ENCODE measurements at places on chromosomes 1 and 21.

DNA sequence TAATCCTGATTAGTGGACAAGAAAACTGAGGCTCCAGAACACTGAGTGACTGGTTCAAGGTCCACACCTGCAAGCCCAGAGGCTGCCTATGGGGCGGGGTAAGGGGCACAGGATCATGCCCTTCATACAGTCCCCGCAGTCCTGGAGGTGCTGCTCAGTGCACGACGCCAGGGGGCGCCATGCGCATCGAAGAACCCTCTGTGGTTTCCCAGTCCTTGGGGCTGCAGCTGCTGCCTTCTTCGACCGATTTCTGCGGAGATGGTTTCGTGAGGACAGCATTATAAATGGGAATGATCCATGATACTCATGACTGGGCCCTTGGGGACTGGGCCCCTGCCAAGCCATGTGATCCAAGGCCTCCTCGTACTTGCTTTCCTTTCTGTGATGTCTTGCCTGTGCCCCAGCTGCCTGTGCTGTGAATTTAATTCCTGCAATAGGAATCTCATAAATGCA lies 37.1 kb upstream of the ARHGEF10L start:
- DNase-seq: peak; percentile 76

DNA sequence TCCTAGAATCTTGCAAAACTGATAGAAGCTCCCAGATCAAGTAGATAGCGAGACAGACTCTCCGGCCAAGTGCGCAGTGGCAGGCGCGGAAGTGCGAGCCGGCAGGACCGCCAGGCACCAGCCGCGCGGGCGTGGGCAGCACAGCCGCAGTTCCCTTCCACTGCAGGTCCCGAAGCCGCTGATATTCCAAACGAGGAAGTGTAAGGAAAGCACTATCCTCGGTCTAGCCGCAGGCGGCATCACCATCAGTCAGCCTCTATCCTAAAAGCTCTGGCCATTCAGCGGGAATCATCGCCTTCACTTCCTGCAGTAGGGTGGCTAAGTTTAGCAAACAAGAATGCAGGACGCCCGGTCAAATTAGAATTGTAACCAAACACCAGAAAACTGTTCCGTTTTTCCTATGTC lies 710 bp downstream of the GLRX2 start:
- peak; percentile 44 for DNase-seq

- DNase-seq: no peak
Observed at GRCh38 chr1:162113419-162113818, 43.9 kb downstream of the NOS1AP start.

GRCh38 chr1:243411472-243411871 lies 155.6 kb downstream of the SDCCAG8 start:
- no peak for DNase-seq

GRCh38 chr1:51927029-51927428 lies 48.5 kb upstream of the NRDC start:
- DNase-seq: no peak

- DNase-seq: peak; percentile 35
Observed at GRCh38 chr1:107141491-107142126, 770 bp downstream of the NTNG1 start.

GRCh38 chr1:199856216-199856780 lies 171.2 kb upstream of the NR5A2 start:
- DNase-seq: no peak

GRCh38 chr21:26055010-26055409 lies 115.6 kb downstream of the APP start:
- DNase-seq: no peak

DNA sequence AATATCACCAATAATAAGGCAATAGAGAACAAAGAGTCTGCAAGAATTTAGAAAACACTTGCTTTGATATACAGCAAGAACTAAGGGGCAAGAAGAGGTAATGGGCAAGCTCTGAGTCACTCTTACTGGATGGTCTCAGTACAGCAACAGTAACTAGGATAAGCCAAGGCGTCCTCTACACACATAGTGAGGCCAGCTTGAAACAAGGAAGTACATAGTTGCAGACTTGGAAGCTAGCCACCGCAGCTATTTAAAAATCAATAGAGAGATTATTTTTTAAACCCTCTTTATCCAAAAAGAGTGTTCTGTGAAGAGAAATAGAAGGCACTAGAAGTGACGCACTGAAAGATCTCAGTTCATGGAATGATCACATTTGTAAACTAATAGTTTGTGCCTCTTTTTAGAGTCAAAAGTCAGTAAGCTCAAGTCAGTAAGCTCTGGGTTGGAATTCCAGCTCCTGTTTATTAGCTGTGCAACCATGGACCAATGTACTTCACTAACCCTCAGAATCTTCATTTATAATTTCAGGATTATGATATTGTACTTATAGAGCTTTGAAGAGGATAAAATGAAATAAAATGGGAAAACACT lies 118.6 kb downstream of the AKT3 start:
- no peak for DNase-seq

GRCh38 chr1:229032375-229032774 lies 238.5 kb upstream of the RAB4A start:
- no peak for DNase-seq

DNA sequence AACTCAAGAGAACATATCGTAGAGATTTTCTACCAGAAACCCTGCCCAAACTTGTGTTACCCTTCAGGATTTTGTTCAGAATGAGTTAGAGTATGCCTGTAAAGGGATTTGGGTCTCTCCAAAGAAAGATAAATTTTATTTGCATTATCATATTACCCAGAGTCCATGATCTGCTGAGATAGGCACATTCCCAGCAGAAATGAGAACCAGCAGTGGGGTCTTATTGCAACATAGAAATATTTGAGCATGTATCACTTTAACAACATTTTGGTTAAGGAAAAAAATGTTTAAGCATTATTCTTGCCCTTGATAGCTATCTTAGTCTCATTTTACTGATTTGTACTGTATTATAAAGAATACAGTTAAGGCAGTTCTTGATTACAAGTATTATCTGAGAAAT lies 10.6 kb downstream of the VCAM1 start:
- DNase-seq: no peak

DNA sequence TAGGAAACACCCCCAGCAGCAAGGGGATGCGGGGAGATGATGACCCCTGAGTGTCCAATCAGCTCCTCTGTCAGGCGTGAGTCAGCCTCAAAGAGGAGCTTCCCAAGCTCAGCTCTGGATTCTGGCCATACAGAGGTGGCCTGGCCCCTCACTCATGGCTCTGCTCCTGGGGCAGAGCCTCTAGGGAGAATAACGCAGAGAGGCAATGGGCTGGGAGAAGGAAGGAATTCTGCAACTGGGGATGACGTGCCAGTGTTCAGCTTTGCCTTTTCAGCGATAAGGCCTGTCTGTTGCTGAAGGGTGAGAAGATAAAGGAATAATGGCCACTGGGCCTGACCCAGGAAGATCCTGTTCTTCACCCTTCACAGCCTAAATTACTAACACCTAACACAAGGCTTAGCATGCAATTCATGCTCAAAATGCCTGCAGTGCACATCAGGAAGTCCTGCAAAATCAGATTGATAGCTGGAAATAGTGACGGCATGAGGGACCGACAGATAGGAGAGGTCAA lies 92.2 kb downstream of the TBX19 start:
- no peak for DNase-seq

- DNase-seq: no peak
Observed at GRCh38 chr1:27314169-27314568, 7.8 kb upstream of the TMEM222 start.

- no peak for DNase-seq
Observed at GRCh38 chr1:116781034-116781433, 26.8 kb downstream of the CD2 start.

DNA sequence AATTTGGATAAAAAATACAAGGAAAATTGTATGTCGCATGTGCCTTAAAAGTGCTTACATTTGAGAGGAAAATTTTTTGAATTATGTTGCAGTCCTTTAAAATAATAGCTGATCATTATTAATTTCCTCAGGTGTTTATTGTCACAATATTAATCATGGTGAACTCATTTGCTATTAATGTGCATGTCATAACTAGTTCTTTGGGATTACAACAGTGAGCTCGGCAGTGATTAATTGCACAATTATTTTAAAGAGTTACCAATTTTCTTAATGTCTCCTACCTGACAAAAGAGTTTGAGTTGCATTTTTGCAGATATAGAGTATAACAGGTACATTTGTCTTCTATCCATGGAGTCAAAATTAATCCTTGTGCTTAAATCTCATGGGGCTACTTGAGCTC lies 854.3 kb downstream of the BRINP3 start:
- DNase-seq: no peak

Data from stimulated activated CD4-positive, alpha-beta T cell treated with anti-CD3 and anti-CD28 coated beads, Interleukin-15, amount 100 ng/mL, for 24 hours (primary cell).